Tibial artery (tissue), 4 donors: ENCODE measurements at places on chromosomes 2 and 18.

- no peak for DNase-seq
Observed at GRCh38 chr2:195121341-195121740, 535.7 kb upstream of the SLC39A10 start.

GRCh38 chr18:22094358-22094734 lies 75.0 kb upstream of the GATA6 start:
- DNase-seq, result no peak

DNA sequence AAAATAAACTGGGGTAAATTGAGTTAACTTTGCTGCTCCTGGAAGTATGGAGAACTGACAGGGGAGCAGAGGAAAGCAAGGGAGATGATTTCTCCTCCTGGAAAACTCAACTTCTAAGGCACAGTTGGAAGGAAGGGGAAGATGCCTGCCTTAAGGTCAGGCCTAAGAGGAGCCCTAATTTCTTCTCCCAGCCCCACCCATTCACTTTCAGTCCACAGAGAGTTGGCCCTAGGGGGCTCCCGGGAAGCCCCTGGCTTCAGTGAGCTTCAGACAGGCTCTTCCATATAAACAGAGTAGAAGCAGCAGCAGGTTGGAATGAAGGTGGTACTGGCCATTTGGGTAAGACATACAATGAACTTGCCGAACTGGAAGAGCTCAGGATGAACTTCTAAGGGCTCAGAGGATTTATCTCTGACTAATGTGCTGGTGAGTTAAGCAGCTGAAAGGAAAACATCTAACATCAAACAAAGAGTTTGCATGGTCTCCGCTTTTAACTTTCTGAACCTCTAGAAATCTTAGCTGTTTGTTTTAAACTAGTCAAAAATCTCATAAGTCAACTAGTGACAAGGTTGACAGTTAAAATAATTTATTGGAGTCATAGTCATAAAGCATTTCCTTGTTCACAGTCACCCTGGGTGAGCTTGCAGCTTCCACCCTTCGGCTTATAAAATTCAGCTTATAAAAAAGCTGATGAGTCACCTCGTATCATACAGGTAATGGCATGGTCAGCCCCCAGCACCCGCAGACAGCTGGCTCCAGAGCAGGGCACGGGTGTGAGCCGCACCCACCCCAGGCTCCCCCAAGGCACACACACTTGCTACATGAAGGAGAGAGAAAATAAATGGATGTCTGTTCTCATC lies 9.8 kb downstream of the MALL start:
- DNase-seq, result no peak

- no peak for DNase-seq
Observed at GRCh38 chr2:189999661-190000060, 62.9 kb downstream of the MSTN start.

DNA sequence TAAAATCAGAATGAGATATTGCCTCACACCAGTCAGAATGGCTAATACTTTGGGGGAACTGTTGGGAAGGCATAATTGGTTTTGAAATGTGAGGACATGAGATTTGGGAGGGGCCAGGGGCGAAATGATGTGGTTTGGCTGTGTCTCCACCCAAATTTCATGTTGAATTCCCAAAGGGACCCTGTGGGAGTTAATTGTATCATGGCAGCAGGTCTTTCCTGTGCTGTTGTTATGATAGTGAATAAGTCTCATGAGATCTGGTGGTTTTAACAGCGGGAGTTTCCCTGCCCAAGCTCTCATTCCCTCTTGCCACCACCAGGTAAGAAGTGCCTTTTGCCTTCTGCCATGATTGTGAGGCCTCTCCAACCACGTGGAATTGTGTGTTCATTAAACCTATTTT lies 59.6 kb downstream of the CSRNP3 start:
- DNase-seq, result no peak

GRCh38 chr2:217413193-217413592 lies 553.3 kb upstream of the TNP1 start:
- DNase-seq, result peak; percentile 59

DNA sequence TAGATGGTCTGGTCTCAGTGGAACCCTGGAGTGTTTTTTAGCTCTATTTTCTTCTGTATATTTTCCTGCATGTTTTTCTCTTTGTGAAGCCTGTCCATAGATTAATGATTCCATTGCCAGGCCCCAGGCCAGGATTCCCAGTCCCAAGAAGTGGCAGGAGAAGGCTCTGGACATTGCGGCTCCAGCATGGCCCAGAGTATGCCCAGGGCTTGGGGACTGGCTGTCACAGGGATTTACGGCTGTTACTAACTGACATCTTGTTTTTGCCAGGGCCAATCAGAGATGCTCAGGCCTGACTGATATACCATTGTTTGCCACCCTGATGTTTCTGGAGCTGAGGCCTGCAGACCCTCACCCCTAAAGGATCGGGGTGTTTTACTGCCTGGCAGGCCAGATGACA lies 59.0 kb downstream of the PRKCE start:
- DNase-seq, result no peak

DNA sequence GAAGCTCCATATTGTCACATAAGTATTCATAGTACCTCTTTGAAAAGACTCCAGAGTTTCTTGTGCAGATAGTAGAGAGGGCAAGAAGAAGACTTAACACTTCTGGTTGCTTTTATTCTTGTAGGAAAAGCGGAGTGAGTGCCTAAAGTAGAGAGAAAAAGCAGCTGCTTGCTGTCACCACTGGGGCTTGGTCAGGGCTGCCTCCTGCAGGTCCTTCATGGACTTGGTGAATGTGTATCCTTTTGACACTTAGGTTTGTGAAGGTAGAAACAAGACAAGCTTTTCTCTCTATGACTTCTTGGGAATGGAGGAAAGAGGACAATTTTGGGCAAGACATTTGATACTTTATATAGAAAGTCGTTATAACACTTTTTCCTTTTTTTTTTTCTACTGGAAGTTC lies 312.8 kb upstream of the FANCL start:
- no peak for DNase-seq

DNA sequence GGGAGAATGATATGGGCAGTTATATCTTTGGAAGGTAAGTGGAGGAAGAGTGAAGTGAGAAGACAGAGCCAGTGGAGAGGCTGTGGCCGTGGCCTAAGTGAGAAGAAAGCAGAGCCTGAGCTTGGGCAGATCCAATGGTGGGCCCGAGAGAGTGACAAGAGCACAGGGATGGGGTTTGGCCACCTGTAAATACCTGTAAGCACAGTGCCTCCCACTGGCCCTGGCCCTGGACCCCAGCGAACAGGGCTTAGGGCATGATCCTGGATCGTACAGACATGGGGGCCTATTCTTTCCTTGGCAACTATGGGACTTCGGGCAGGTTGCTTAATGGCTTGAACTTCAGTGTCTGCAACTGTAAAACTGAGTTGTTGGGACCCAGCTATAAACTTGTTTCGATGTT lies 44.1 kb downstream of the MTCL1 start:
- DNase-seq, result no peak

- DNase-seq, result no peak
Observed at GRCh38 chr2:50088987-50089386, 934.7 kb upstream of the FSHR start.

DNA sequence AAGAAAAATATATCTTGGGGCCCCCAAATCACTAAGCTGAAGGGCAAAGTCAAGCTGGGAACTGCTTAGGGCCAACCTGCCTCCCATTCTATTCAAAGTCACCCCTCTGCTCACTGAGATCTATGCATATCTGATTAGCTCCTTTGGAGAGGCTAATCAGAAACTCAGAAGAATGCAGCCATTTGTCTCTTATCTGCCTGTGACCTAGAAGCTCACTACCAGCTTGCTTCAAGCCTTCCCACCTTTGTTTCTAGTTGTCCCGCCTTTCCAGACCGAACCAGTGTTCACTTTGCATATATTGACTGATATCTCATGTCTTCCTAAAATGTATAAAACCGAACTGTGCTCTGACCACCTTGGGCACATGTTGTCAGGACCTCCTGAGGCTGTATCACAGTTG lies 479.4 kb downstream of the METTL4 start:
- no peak for DNase-seq

DNA sequence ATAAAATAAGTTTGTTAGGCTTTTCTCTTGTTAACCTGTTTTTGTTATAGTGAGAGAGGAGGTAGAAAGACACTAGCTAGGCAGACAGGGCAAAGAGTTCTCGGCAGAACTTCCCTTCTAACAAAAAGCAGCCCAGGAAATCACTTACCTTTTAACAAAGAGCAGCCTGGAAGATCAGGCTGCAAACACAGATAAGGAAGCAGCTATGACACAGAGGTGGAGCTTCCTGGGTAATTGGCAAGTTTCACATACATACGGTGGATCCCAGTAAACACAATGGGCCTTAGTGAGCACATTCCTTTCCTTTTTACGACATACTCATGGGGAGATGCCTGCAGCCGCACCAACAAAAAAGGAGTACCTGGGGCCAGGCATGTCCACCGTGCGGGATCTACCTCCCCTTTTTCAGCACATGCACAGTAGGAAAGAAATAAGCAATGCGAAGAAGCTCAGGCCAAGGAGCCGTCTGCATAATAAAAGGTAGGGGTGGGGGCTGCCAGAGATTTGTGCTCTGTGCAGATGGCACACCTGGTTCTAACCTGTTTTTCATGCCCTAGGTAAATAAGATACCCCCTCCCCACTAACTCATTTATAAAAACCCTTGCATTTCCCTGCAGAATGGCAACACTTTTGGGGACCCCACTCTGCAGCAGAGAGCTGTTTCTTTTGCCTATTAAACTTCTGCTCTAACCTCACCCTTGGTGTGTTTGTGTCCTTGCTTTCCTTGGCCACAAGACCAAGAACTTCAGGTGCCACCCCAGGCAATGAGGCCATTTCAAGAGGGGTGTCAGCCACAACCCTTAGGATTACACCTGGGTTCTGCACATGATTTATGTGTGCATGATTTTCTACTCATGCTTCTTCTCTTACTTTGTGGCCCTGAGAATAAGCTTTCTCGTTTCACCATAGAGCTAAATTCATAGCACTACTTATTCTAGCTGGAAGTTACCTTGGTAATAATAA lies 26.5 kb downstream of the MDH1 start:
- DNase-seq, result no peak

DNA sequence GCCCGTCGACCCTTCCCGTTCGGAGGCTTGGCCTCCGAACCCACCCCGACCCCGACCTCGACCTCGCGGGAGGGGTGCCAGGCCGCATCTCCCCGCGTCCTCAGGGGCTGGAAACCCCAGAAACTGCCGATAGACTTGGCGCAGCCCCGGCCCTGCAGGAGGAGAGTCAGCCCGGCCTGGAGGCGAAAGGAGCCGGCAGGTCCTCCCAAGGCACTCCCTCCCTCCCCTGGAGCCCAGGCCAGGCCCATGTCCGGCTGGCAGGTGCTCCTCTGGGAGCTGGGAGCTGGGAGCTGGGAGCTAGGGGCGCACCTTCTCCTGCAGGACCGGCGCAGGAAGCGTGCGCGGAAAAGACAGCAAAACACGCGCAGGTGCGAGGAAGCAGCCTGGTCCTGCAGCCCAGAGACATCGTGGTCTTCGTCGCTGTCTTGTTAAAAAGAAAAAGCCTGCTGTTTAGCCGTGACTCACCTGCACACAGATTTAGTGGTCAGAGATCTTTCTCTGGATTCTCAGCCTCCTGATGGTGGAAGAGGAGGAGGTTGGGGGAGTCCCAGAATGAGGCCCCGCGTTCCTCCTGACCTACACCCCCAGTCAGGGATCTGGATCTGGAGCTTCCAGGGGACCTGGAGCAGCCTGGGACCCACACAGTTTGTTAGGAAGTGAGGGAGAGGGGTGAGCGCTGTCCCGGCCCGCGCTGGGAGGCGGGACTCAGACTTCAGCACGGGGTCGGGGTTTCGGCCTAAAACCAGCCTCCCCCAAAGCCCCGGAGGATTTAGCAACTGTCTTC lies 660 bp upstream of the MBP start:
- DNase-seq, result no peak

GRCh38 chr18:46429130-46429529 lies 227.9 kb downstream of the LOXHD1 start:
- no peak for DNase-seq

GRCh38 chr2:27019931-27020855 lies 12.6 kb upstream of the TMEM214 start:
- DNase-seq, result no peak

DNA sequence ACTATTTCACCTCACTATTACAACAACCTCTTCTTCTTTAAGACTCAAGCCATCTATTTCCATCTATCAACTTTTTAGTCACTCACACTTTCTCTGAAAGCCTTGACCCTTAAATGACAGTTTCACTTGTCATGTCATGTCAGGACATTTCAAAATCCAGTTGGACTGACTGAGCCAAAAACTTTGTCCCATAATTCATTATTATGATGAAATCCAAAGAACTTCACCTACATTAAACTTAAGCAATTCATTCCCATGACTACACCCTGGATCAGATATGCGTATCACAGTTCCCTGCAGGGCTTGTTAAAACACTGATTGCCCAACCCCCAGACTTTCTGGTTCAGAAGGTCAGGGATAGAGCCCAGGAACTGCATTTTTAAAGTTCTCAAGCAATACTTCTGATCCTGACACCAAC lies 26.5 kb downstream of the LDAH start:
- DNase-seq, result no peak

- DNase-seq, result no peak
Observed at GRCh38 chr2:240294514-240294913, 140.9 kb upstream of the GPC1 start.

DNA sequence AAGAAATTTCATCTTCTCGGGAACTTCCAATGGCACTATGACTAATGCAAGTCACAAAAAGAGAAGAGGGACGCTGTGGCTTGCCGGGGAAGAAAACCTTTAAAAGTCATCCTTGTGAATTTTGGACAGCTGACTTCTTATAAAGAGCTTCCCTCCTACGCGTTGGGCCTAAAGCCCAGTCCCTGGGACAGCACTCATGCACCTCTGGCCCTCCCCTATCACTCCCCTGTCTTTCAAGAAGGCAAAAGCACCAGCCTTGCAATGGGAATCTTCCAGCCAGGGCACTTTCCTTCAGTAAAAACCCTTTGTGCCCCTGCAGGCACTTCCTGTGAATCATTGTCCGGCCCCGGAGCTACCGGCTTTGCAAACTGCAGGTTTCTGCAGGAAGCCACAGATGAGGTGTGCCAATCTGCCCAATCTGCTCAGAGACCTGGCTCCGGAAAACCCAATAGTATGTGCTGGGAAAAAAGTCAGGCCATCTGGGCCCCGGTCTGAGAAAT lies 7.1 kb downstream of the MREG start:
- no peak for DNase-seq

GRCh38 chr2:83331810-83332209 lies 1127.3 kb downstream of the SUCLG1 start:
- no peak for DNase-seq

DNA sequence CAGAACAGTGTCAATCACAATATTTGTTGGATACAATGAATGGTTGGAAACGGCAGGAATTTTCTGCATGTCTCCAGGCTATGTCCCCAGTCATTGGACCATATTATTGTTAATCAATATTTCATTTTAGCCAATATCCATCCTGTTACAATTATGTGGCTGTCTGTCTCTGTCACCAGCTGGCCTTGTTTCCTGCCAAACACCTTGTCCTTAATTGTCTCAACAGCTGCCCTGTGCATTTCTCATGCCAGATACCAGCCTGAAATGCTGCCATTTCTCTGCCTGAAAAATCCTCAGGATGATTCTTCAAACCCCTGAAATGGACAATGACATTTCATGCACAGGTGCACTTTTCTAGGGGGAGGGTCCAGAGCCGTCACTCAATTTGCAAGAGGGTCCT lies 170.6 kb downstream of the ALPK2 start:
- no peak for DNase-seq

- no peak for DNase-seq
Observed at GRCh38 chr2:208531361-208531760, 124.8 kb downstream of the PTH2R start.
